ENCODE measurements at places on chromosomes 13 and 19.

GRCh38 chr13:87590518-87590917, 80.7 kb upstream of the SLITRK5 start:
- no peak for DNase-seq

- no peak for DNase-seq
Observed at GRCh38 chr13:34066344-34066743, 248.4 kb downstream of the RFC3 start.

DNA sequence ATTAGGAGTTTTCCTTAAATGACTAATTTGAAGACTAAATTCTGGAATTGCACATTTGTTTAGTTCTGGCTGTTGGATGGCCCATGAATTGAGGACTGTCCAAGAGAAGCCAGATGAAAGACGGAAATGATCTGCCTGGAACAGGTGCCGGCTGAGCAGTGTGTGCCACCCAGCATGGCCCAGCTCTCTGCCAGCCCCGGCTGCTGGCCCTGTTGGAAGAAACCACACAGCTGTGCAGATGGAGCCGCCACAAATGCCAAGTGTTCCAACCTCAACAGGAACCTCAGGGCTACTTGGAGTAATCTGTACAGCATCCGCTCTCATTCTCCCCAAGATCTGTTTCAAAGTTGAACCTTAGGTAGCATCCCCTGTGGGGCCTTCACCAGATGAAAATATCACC, 67.0 kb upstream of the STARD13 start:
- DNase-seq: no peak

GRCh38 chr13:55615081-55615480, 1525.6 kb upstream of the PRR20A start:
- no peak for DNase-seq

- no peak for DNase-seq
Observed at GRCh38 chr13:109870696-109871370, 84.5 kb upstream of the IRS2 start.

DNA sequence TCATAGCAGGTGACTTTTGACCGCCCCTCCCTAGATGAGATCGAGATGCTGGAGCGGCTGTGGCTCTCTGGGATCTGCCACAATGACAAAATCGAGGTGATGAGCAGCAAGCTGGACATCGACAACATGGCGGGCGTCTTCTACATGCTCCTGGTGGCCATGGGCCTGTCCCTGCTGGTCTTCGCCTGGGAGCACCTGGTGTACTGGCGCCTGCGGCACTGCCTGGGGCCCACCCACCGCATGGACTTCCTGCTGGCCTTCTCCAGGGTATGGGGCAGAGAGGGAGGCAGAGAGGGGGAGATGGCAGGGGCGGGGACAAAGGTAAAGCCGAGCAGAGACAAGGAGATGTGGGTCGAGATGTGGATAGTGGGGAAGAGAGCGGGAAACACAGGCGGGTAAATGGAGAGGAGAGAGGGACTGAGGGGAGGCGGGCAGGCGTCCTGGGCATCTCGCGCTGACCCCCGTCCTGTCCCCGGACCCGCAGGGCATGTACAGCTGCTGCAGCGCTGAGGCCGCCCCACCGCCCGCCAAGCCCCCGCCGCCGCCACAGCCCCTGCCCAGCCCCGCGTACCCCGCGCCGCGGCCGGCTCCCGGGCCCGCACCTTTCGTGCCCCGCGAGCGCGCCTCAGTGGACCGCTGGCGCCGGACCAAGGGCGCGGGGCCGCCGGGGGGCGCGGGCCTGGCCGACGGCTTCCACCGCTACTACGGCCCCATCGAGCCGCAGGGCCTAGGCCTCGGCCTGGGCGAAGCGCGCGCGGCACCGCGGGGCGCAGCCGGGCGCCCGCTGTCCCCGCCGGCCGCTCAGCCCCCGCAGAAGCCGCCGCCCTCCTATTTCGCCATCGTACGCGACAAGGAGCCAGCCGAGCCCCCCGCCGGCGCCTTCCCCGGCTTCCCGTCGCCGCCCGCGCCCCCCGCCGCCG, 3.4 kb upstream of the GRWD1 start:
- DNase-seq: no peak

DNA sequence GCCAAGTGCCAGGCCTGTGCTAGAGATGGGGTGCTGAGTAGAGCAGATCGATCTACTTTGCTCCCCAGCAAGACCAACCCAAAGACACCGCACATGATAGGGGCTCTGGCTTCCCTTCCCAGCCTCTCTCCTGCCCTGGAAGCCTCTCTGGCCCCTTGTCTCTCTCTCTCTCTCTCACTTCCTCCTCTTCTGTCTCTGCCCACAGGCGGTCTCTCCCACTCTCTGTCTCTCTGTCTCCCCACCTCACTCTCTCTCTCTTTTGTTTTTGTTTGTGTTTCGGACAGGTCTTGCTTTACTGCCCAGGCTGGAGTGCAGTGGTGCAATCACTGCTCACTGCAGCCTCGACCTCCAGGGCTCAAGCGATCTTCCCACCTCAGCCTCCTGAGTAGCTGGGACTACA, 1.3 kb downstream of the SELENOV start:
- DNase-seq: no peak

- no peak for DNase-seq
Observed at GRCh38 chr13:61286148-61286745, 129.4 kb downstream of the PCDH20 start.

- DNase-seq: no peak
Observed at GRCh38 chr19:1042689-1043511, 3.0 kb downstream of the ABCA7 start.

DNA sequence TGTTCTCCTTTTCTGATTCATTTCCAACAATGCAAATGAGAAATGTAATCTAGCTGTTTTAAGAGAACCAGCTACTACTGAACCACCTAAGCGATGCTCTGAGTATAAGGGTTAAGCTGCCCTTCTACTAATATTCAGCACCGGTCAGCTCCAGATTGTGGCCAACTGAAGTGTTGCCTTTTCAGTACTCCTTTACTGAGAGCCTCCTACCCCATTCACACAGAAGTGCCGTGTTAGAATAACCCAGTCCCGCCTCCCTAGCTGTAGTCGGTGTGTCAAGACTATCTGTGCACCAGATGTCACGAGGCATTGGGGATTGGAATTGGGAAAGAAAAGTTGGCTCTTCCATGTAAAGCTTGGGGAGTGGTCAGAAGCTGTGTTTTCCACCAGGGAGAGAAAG, 45.4 kb downstream of the FAM124A start:
- no peak for DNase-seq

All from spinal cord (tissue), 10 donors.